ENCODE measurements at places on chromosomes 2 and 18.

DNA sequence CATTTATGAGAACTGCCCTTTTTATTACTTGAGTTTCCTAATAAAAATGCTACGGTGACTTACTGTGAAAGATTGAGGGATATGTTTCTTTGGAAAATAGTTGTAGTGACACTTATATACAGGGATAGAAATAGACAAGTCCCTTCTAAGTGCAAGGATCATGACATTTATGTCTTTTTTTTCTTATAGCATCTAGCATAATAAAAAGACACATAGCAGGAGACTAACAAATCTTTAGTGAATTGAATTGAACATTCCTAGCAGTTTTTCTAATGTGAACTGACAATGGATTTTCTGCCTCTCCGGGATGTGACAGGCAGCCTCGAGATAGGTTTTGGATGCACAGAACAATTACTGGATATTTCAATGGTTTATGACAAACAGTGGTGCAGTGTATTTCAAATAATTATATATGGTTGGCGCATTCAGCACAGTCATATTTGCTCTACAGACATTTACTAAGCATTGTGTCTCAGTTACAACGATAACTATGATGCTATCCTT lies 562.8 kb downstream of the ADCYAP1 start:
- H3K4me3 ChIP-seq: no peak overlapping the region
- no peak for DNase-seq
- no peaks in the 10 kb centered on the region for H3K4me1 ChIP-seq
- H3K36me3 ChIP-seq: peaks cover 2% of the 10 kb centered on the region

- no peak overlapping the region for H3K27ac ChIP-seq
- H3K36me3 ChIP-seq: no peaks in the 10 kb centered on the region
- no peak for DNase-seq
- H3K4me3 ChIP-seq: no peak overlapping the region
- H3K4me1 ChIP-seq: no peaks in the 10 kb centered on the region
- peaks cover 12% of the 10 kb centered on the region for H3K27me3 ChIP-seq
Measured at GRCh38 chr2:239831861-239832489, 193.2 kb downstream of the NDUFA10 start.

- no peak overlapping the region for H3K27ac ChIP-seq
- H3K36me3 ChIP-seq: no peaks in the 10 kb centered on the region
- H3K4me1 ChIP-seq: no peaks in the 10 kb centered on the region
- H3K27me3 ChIP-seq: peaks cover 55% of the 10 kb centered on the region
- no peak overlapping the region for H3K4me3 ChIP-seq
- no peak for DNase-seq
Measured at GRCh38 chr2:234703258-234703657, 206.4 kb upstream of the ARL4C start.

GRCh38 chr2:229456091-229456490 lies 185.0 kb upstream of the PID1 start:
- H3K27ac ChIP-seq: no peak overlapping the region
- H3K27me3 ChIP-seq: peaks cover 34% of the 10 kb centered on the region
- H3K4me1 ChIP-seq: no peaks in the 10 kb centered on the region
- H3K4me3 ChIP-seq: no peak overlapping the region

GRCh38 chr2:1483551-1483950 lies 70.3 kb downstream of the TPO start:
- DNase-seq: no peak
- no peaks in the 10 kb centered on the region for H3K4me1 ChIP-seq
- H3K36me3 ChIP-seq: no peaks in the 10 kb centered on the region
- no peak overlapping the region for H3K27ac ChIP-seq

GRCh38 chr2:1907291-1907690 lies 163.0 kb upstream of the PXDN start:
- no peak overlapping the region for H3K4me3 ChIP-seq
- DNase-seq: no peak
- no peaks in the 10 kb centered on the region for H3K27me3 ChIP-seq

DNA sequence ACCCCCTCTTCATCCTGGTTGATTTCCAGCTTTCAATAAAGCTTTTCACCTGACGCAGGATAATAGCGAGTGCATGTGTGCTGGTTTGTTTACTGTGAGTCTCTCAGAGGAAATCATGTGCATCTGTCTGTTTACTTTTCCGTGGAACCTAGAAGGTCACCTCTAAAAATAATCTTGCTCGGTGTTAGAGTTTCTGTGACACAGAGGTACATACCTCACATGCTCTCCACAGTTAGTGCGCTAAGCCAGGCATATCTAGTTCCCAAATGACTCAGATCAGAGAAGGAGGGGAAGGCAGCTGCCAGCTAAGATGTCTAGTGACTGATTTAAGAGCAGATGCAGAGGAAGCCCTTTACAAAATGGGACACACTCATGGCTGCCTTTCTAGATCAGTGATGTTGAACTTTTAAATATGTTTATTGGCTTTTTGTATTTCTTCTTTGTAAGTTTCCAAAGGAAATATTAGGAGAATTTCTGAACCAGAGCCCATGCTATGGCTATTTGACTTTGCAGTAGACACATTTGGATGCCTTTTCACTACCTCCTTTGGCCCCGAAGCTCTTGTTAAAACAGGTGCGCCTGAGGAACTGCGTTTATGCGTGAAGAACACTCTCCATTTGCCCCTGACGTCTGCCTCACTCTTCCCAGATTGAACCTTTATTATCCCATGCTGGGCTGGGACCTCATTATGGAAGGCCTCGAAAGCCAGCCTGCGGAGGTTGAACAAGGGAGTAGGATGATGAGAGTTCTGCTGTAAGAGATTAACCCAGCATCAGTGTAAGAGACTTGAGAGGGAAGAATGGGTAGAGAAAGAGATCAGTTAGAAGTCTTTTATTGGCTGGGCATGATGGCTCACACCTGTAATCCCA lies 145.6 kb downstream of the FAM161A start:
- H3K27me3 ChIP-seq: no peaks in the 10 kb centered on the region
- no peak overlapping the region for H3K27ac ChIP-seq
- no peak for DNase-seq
- no peaks in the 10 kb centered on the region for H3K4me1 ChIP-seq

GRCh38 chr18:49547701-49548100 lies 14.2 kb upstream of the LIPG start:
- DNase-seq: no peak
- H3K27ac ChIP-seq: no peak overlapping the region
- H3K4me1 ChIP-seq: no peaks in the 10 kb centered on the region
- no peak overlapping the region for H3K4me3 ChIP-seq
- no peaks in the 10 kb centered on the region for H3K36me3 ChIP-seq

- no peaks in the 10 kb centered on the region for H3K27me3 ChIP-seq
- no peak overlapping the region for H3K27ac ChIP-seq
- H3K4me3 ChIP-seq: no peak overlapping the region
- no peaks in the 10 kb centered on the region for H3K36me3 ChIP-seq
- no peak for DNase-seq
Measured at GRCh38 chr2:8636041-8636491, 45.8 kb upstream of the ID2 start.

- no peak overlapping the region for H3K27ac ChIP-seq
- no peak for DNase-seq
- H3K4me1 ChIP-seq: no peaks in the 10 kb centered on the region
Measured at GRCh38 chr18:74217476-74218143, 69.3 kb downstream of the TIMM21 start.

DNA sequence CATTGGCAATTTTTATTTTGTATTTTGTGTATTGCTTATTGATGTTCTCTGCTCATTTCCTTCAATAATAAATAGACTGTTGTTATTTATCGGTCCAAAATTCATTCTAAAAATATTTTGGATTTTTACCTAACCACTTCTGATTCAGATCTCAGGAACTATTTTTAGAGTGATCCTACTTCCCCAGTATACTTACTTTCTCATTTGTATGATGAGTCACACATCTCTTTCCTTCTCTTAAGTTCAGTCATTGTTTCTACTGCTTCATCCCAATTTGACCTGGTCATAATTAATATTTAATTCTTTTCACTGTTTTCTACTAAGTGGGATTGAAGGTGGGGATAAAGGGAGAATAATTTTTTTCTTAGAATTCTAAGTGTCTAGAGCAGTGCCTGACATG lies 75.1 kb downstream of the AGPS start:
- DNase-seq: no peak
- H3K36me3 ChIP-seq: peaks cover 9% of the 10 kb centered on the region
- H3K27me3 ChIP-seq: no peaks in the 10 kb centered on the region
- peaks cover 2% of the 10 kb centered on the region for H3K4me1 ChIP-seq

GRCh38 chr2:165120740-165121467 lies 82.9 kb downstream of the SCN3A start:
- H3K36me3 ChIP-seq: no peaks in the 10 kb centered on the region
- no peak overlapping the region for H3K27ac ChIP-seq
- no peaks in the 10 kb centered on the region for H3K27me3 ChIP-seq
- no peaks in the 10 kb centered on the region for H3K4me1 ChIP-seq
- no peak overlapping the region for H3K4me3 ChIP-seq

Measured in central memory CD8-positive, alpha-beta T cell (primary cell).